ENCODE measurements at places on chromosomes 12 and 14.
A peak's percentile ranks its signal among the peaks of the same experiment; 100 is the strongest.

DNA sequence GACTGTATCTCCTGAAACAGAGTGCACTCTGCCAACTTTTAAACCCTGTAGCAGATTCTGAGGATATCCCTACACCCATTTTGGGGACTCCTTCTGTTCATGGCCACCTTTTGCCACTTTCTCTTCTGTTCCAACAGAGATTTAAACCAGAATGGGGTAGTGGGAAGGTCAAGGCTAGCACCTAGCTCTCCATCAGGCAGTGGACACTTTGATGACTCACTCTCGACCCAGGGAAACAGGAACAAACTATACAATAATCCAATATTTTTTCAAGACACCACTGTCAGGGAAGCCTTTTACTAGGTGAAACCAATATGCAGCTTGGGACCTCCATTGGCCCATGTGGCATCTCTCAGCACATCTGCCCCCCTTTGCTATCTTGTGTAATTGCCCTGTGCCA, 103.6 kb downstream of the DAAM1 start:
- DNase-seq, result no peak

DNA sequence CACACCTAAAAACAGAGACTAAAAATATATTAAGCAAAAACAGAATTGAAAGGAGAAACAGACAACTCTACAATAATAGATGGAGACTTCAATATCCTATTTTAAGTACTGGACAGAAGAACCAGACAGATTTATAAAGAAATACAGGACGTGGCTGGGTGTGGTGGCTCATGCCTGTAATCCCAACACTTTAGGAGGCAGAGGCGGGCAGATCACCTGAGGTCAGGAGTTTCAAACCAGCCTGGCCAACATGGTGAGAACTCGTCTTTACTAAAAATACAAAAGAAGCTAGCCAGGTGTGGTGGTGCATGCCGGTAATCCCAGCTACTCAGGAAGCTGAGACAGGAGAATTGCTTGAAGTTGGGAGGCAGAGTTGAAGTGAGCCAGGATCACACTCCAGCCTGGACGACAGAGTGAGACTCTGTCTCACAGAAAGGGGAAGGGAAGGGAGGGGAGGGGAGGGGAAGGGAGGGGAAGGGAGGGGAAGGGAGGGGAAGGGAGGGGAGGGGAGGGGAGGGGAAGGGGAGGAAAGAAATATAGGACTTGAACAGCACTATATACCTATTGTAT, 53.0 kb downstream of the CDK17 start:
- DNase-seq, result no peak

DNA sequence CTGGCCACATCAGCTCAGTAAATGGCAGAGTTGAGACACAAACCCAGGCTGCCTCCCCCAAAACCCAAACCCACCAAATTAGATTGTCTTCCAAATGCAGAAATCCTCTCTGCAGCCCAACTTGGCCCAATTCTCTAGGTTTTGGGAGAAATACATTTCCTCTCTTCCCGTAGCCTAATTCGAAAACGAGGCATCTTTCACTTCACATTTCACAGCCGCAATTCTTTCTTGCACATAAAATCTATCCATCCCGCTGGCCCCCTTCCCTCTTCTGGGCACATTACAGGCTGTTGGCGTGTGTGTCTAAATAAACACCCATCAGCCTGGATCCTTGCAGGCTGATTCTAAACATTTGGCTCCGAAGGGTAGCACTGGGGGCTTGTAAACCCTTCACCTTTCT, 83.8 kb upstream of the VRK1 start:
- no peak for DNase-seq

DNA sequence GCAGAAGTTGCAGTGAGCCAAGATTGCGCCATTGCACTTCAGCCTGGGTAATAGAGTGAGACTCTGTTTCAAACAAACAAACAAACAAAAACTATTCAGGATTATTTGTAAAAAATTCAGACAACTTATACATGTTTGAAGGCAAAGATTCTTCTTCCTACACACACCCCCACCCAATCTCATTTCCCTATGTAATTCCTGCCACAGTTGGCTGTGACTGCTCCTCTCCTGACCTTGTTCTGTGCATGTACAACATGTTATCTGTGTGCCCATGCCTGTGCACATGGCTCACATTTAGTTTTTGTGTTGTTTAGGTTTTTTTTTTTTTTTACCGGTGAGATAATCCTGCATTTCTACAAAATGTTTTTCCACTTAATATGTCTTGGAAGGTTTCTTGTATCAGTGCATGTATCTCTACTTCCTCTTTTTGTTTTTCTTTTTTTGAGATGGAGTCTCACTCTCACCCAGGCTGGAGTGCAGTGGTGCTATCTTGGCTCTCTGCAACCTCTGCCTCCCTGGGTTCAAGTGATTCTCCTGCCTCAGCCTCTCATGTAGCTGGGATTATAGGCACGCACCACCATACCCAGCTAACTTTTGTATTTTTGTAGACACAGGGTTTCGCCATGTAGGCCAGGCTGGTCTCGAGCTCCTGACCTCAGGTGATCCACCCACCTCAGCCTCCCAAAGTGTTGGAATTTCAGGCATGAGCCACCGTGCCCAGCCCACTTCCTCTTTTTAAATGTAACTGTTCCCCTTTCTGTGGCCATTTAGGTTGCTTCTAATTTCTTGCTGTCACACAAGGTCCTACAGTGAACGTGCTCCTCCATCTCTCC, 8.7 kb downstream of the CFAP251 start:
- DNase-seq, result no peak

GRCh38 chr14:99792551-99793212, 531 bp upstream of the EML1 start:
- DNase-seq, result no peak

DNA sequence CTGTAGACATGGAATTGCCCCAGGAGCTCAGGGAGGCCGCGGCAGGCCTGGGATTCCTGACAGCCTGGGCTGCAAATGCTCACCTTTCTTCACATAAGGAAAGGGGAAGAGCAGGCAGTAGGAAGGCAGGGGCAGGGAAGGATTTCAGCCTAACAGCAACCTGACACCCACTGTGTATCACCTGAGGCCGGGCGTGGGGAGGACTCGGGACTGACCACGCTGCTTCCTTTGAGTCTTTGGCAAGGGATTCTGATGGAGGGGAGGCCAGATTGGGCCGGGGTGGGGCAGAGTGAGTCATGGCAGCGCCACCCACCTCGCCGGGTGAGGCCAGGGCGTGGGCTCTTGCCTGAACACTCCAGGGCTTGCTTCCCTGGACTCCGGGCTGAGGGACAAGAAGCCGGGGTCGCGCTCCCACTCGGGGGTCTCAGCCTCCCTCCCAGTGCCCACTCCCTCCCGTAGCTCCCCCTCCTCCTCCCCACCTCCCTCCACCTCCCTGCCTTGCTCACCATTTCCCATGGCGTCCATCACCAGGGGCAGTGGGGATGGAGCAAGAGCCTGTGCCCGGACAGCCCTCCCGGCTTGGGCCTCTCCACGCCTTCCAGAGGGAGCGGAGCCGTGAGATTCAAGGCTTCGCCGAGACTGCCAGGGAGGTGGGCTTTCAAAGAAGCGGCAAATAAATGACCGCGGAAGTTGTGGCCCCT, 247.9 kb upstream of the RTL1 start:
- no peak for DNase-seq

GRCh38 chr12:68750506-68750905, 4.5 kb downstream of the SLC35E3 start:
- DNase-seq, result no peak

DNA sequence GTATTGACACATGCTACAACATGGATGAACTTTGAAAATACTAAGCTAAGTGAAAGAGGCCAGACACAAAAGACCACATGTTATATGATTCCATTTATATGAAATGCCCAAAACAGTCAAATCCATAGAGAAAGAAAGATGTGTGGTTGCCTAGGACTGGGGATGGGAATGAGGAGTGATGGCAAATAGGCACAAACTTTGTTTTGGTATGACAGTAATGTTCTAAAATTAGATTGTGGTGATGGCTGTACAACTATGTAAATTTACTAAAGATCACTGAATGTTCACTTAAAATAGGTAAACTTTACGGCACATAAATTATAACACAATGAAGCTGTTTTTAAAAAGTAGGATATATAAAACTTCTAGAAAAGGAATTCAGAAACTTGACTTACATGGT, 41.7 kb downstream of the PPP1R13B start:
- no peak for DNase-seq

DNA sequence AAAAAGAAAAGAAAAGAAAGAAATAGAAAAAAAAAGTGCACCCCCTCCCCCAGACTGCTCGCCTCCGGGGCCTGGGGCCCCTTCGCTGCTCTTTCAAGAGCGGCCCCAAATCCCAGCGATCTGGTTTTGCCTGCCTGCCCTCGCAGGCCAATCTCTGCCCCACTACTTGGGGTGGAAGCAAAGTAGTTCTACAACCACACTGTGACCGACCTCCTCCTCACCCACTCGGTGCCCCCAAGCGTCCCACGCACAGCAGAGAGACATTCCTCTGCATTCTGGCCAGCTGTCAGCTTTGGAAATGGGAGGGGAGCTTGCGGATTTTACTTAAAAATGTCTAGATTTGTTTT, 2.4 kb upstream of the TBX3 start:
- no peak for DNase-seq

DNA sequence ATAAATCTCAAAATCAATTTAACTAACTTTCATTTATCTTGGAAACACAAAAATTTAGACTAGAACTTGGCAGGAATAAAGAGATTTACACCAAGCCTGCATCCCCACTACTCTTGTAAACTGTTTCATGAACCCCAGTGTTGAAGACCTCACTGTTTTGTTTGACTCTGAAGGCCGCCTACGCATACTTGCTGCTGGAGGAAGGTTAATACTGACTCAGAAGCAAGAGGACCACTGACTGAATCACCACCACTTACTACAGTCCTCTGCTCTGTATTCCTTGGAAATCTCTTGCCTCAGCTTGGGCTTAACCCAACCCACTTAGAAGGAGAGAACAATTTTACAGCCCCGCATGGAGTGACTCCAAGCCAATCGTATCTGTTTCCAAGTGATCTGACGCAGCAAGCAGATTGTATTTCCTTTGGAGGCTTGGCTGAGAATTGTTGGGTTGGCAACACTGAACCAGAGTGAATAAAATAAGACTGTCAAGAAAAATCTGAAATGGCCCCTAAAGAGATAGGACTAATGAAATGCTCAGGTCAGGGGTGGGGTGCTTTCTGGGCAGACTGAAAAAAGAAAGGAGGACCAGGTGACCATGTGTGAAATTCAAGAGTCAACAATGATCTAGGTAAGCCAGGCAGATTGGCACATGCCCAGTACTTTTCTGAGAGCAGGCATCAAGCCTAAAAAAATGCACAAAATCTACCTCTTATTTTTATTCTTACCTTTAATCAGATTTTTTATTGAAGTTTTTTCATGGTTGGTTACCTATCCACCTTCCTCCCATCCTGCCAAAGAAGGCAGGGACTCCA, 248.6 kb downstream of the ZFP36L1 start:
- peak; percentile 93 for DNase-seq

DNA sequence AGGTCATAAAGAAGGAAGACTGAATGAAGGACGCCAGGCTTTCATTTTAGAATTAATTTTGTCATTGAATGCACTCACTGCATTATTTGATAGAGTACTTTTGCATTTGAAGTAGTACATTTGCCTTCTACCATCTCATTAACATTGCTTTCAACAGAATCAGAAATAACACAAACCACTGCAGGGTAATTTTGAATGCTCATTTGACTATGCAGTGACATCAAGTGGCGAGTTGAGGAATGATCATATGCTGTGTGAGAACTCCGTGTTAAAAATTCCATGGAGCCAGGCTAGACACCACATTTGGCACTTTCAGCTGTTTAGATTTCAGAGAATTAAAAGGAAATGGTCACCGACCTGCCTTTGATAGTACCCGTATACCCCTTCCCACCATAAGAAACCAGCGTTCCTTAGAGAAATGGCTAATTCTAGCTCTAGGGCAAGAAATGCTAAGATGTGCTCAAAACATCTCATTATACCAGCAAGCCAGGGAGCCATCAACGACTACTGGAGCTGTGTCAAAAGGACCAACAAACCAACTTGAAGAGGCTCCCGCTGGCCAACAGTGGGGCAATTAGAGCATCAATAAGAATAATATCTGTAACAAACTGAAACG, 16.5 kb downstream of the HEBP1 start:
- no peak for DNase-seq

GRCh38 chr12:111443086-111443485, 37.4 kb downstream of the SH2B3 start:
- no peak for DNase-seq

GRCh38 chr14:73741386-73741875, 27.2 kb upstream of the PNMA1 start:
- no peak for DNase-seq

DNA sequence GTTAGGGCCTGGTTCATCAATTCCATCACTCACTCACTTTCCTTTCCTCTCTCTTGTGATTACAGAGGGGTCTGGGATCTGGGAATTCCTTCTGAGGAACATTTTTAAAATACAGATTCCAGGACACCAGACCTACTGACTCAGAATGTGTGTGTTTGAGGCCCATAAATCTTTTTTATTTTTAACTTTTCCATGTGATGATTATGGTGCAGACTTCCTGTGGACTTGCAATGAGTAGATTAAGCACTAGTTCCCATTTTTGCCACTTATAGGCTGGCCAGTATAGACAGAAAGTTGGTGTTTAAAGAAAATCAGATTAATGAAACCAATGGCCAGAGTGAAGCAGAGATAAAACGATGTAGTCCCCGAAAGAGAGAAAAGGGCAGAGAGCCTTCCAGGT, 28.1 kb downstream of the SLC41A2 start:
- DNase-seq, result no peak

- DNase-seq, result no peak
Measured at GRCh38 chr12:93113317-93114006, 184.4 kb upstream of the EEA1 start.

- DNase-seq, result no peak
Measured at GRCh38 chr12:109482491-109482890, 5.1 kb downstream of the UBE3B start.

DNA sequence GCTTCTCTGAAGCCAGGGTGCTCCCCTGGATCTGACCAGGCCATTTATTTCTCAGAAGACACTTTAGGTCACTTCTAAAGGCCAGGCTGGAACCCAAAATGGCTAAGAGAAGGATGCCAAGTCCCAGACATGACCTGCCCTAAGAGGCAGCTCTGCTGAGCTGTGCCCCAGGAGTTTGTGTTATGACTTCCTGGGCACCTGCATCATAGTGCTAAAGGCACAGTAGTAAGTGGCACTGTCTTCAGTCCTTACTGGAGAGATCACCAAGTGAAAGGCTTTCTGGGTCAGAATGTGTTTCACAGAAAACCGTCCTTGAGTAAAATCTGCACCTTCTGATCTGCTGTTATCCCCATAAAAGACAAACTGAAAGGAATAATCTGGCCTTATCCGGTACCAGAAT, 120.2 kb downstream of the DAD1 start:
- no peak for DNase-seq

GRCh38 chr12:66061557-66062289, 68.8 kb downstream of the LLPH start:
- no peak for DNase-seq
